Daoy (cell line): ENCODE measurements at places on chromosomes 2 and 18. TPM values are rescaled to one million over a fixed set of nuclear protein-coding genes. Genes with fewer than 3 reads are reported as not detected.

Gene XDH
- 0.18 and 0.97 TPM in 2 replicates for total RNA-seq

Gene G6PC2
- total RNA-seq = not detected in 2 replicates

Gene KCNJ3
- total RNA-seq = not detected in 2 replicates

Gene OSBPL6
- 3.8 and 4.5 TPM in 2 replicates for total RNA-seq

Gene EPAS1
- total RNA-seq = 2.4 and 3.4 TPM in 2 replicates

Gene IGFBP5
- total RNA-seq = 2.9 and 3.5 TPM in 2 replicates

Gene THAP4
- total RNA-seq = 45.7 and 46.5 TPM in 2 replicates

- DNase-seq = no peak
Measured at GRCh38 chr2:236872015-236872414, 213.7 kb upstream of the COPS8 start.

DNA sequence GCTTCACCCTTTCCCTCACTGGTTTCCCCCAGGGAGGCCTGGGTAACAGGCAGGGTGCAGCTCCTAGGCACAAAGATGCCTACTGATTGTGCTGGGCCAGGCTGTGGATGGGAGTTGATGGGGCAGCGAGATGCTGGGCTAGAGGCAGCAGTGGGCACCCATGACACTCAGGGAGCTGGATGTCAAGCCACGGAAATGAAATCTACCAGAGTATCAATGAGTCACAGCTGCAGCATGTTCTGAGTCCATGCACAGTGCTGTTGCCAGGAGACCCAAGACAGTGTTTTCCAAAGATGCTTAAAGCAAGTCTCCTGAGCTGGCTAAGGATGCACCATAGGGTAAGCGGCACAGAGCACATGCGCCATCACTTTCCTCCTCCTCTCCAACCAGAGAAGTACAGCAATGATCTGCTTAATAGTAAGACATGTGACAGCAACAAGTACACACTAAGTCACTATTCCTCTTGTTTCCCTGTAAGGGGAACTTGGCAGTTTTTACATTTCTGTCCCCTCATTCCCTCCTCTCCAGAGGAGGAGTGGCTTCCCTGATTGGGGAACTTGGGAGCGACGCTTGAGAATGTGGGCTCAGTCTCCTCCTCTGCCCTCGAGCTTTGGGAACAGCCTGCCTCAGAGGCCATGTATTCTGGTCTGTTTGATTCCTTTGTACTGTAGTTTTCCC is 57.2 kb downstream of the CDC42EP3 start:
- DNase-seq = peak; percentile 84

DNA sequence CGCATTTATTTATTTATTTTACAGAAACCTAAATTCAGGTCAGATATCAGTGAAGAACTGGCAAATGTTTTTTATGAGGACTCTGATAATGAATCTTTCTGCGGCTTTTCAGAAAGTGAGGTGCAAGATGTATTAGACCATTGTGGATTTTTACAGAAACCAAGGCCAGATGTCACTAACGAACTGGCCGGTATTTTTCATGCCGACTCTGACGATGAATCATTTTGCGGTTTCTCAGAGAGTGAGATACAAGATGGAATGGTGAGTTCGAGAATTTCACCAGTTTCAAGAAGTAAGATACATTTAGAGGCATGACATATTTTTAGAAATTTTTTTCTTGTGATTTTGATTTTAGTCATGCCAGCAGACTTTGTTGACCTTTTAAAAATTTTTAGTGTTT is 4.6 kb downstream of the CDCA7 start:
- DNase-seq = peak; percentile 80

GRCh38 chr18:9653390-9653789 is 39.0 kb upstream of the PPP4R1 start:
- DNase-seq = peak; percentile 11

DNA sequence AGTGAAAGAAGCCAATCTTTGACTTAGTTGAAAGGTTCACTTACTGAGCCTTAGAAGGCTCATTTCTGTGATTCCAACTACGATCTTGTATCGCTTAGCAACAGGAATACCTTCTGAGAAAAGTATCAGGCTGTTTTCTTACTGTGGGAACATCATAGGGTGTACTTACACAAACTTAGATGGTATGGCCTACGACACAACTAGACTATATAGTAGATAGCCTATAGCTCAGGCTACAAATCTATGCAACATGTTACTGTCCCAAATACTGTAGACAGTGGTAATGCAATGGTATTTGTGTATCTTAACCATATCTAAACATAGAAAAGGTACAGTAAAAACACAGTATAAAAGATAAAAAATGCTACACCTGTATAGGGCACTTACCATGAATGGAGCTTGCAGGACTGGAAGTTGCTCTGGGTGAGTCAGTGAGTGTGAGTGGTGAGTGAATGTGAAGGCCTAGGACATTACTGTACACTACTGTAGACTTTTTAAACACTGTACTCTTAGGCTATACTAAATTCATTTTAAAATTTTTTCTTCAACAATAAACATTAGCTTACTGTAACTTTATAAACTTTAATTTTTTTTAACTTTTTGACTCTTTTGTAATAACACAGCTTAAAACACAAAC is 148.8 kb upstream of the STON1 start:
- no peak for DNase-seq

DNA sequence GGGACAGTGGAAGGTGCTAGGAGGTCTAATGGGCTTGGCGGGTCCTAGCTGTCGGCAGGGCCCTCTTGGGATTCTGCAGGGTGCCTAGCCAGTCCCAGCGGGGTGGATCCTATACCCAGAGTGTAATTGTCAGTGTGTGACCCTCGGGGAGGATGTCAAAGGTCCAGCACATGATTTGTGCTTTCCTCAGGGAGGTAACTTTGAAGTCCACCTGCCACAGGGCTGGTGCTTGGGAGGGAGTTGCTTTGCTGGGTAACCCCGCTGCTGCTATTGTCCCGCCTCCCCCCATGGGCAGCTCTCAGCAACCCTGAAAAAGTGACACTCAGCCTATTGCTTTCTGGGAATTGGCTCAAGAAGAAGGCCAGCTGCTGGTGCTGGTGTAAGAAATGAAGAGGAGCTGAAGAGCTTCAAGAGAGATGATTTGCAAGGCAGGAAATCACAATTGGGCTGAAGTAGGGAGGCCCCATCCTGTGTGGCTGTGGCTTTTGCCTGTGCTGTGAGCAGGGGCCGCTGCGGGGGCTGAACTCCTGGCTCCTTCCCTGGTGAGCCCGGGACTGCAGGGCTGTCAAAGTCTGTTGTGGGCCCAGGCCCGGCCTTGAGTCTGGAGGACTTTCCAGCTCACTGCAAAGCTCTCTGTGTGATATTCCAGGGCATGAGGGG is 36.4 kb downstream of the EMILIN2 start:
- no peak for DNase-seq

DNA sequence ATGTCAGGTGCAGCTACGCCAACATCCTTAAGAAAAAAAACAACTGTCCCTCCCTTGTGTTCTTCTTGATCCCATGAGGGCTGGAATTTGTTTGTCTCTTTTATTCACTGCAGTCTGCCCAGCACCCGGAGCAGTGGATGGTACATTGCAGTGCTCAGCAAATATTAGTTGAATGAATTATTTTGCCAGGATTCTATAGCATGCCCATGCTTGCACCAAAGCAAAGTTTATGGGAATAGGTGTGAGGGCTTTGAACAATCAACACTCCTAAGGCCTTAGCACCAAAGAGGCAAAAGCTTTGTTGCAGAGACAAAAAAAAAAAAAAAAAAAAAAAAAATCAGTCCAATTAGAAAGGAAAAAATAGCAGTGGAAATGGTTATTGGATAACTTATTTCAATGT is 28.7 kb upstream of the DCC start:
- no peak for DNase-seq

GRCh38 chr2:75155115-75155514 is 44.2 kb downstream of the TACR1 start:
- DNase-seq = no peak

DNA sequence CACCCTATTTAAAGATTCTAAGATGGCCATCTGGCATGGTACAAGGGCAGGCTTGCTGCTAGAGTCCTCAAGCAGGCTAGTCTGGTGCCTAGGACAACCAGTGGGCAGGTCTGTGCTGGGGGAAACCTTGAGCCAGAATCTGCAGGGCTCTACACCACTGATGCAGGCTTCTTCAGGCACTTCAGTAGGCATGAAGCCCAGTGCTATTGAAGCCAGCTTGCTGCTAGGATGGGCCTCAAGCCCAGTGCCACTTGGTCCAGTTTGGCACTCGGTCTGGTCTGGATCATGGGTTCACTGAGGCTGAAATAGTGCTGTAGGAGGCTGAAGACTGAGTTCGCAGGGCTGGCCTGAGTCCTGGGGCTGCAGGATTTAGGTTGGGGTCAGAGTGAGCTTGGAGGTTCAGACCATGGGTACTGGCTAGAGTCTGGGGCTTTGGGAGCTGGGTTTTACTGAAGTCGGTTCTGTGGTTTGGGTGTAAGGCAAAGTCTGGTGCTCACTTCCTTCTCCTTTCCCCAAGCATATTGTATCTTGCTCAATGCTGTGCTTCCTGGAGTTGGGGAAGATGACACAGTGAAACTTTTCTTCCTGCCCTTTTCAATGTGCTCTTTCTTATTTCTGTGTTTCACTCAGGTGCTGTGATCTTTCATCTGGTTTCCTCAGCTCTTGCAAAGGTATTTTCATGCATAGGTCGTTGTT is 41.2 kb downstream of the SP100 start:
- DNase-seq = no peak

- no peak for DNase-seq
Measured at GRCh38 chr2:10165861-10166675, 43.5 kb downstream of the RRM2 start.

DNA sequence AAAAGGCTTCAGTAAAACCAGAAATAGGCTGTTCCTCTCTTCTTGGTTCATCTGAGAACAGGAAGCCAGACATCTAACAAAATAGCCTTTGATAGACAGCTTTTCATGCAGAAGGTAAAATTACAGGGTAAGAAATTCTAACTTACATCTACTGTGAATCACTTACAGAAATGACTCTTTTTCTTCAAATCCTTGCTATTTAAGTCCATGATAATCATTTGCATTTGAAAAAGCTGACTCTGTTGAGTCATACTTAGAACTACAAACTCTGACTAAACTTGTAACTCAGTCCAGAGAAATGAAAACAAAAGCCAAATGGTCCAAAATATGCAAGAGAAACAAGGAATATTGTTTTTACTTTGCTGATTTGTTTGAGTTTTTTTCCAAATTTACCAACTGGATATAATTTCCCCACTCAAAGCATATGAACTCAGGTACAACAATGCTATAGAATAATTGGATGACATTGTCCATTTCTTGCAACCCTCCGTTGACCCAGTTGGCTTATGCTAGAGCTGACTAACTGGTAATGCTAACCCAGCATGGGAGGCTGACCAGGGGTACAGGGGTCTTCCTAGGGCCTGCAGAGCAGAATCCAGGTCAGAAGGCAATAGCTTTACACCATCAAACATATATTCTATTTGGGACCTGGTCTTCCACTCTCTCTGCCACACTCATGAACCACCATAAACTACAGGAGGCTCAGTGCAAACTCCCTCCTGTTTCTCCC is 18.8 kb upstream of the MREG start:
- DNase-seq = peak; percentile 4

GRCh38 chr2:108986916-108987510 is 2.0 kb downstream of the EDAR start:
- DNase-seq = no peak

DNA sequence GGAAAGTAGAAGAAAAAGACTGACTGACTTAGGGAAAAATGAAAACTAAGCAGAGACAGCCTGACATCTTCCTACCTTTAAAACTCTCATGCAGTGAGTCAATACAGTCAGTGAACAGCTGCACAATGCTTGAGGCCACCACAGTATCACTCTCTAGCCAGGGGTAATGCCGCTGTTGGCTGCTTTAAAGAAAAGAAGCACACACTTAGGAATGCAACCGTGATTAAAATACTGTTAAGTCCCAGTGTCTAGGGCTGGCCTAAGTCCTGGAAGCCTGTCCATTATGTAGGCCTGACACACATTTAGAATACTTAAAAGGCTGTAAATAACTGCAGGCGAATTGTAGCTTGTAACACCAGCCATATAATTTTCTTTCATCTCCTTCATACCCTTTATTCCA is 50.7 kb downstream of the SIGLEC15 start:
- DNase-seq = no peak

DNA sequence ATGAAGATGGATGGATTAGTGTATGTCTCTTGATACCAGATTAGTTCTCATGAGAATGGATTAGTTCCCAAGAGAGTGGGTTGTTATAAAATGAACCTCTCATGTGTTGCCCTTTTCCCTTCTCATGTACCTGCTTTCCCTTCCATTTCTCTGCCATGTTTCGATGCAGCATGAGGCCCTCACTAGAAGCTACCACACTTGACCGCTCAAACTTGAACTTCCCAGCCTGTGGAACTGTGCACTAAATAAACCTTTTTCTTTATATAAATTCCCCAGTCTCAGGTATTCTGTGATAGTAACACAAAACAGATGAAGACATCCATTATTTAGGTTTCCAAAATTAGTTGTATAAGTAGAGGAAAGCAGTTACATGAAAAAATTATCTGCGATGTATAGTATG is 73.5 kb downstream of the BABAM2 start:
- DNase-seq = no peak

DNA sequence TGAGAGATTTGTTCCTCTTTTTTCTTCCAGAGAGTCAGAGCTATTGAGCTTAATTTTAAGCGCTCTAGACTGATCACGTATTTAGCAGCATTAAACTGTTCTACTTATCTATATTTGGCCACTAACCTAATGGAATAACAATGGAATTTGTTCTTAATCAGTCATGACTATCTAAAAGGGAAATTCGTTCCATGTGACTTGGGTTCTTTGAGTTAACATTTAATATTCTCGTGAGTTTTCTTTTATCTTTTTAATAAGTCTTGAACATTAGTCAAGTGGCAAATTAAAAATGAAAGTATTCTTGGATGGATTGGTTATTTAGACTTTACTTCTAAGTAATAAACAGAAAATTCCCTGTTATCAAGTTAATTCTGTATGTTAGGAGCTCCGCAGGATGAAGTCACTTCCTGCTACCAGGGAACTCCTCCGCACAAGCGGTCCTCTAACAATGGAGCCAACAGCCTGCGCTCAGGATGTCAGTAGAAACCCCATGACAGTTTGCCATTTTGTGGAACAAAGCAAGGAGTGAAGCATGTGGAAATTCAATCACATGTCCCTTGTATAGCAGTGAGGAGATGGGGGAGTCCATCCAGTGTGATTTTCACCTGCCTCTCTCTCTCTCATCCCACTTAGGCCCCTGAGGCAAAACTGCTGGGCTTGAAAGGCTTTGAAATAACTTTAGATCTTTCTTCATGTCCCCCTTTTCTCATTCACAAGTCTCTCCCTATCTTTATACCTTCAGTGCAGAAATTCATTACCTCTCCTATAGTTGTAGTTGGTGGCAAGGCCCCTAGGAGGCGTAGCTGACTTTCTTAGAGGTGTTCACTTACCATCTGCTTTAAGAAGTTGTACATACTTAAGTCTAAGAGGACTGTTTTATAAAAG is 138.1 kb downstream of the WDR7 start:
- DNase-seq = peak; percentile 15

DNA sequence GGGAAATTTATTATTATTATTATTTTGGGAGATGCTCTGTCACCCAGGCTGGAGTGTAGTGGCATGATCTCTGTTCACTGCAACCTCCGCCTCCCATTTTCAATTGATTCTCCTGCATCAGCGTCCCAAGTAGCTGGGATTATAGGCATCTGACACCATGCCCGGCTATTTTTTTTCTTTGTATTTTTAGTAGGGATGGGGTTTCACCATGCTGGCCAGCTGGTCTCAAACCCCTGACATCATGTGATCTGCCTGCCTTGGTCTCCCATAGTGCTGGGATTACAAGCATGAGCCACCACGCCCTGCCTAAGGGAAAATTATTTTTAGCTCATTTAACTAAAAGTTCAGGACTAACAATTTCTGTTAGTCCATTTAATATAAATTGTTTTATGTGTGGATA is 109.2 kb upstream of the SESTD1 start:
- no peak for DNase-seq

GRCh38 chr2:69335311-69335710 is 51.7 kb downstream of the GFPT1 start:
- DNase-seq = no peak
